NK-92 treated with Interleukin-12 subunit alpha and Interleukin-12 subunit beta, amount 100 ng/mL, for 24 hours (cell line): ENCODE measurements at places on chromosomes 13 and 19.

GRCh38 chr13:98826146-98826545 is 73.7 kb upstream of the SLC15A1 start:
- no peak for DNase-seq

DNA sequence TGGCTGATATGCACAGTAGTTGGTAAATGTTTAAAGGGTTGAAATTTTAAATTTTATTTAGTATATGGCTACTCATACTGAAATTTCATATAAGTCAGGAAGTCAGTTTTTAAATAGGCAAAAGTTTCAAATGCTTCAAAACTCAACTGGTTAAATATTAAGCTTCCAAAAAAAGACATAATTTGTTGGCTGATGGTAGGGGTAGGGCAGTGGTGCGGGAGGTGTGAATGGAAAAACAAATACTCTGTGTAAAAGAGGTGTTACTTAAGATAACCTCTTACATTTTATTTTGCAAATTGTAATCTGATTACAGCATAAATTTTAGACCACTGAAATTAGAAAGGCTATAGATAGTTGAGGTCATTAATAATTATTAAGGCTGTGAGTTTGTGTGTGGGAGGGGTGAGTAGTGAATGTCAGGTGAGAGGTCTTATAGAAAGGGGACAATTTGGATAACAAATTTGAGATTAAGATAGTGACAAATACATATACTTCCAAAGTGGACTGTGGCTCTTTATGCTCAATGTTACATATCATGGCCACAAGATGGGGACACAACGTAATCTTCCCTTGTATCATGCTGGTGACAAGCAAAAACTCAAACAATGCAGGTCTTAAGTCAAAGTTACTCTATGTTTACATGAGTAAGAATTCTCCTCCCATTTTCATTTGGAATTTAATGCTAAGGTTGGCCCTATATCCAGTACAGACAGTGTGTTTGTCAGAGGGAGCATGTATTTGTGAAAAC is 36.6 kb upstream of the OXGR1 start:
- no peak for DNase-seq

GRCh38 chr19:46605356-46605821 is 4.3 kb downstream of the CALM3 start:
- DNase-seq: no peak

DNA sequence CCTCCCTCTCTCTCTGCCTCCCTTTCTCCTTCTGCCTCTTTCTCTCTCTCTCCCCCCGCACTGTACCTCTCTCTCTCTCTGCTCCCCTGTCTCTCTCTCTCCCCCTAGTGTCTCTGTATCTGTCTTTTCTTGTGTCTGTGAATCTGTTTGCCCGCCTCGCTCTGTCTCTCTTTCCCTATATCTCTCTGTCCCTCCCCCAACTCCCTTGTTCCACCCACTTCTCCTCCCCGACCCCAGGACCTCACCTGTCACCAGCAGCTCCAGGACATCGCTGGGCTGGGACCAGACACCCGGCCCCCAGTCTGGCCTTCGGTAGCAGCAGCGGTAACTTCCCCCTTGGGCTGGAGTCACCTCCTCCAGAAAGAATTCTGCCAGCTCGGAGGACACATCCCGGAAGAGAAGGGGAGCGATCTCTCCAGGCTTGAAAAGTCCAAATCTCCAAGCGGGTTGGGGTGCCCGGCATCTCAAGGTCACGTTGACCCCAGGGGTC is 3.9 kb downstream of the OSCAR start:
- DNase-seq: no peak

DNA sequence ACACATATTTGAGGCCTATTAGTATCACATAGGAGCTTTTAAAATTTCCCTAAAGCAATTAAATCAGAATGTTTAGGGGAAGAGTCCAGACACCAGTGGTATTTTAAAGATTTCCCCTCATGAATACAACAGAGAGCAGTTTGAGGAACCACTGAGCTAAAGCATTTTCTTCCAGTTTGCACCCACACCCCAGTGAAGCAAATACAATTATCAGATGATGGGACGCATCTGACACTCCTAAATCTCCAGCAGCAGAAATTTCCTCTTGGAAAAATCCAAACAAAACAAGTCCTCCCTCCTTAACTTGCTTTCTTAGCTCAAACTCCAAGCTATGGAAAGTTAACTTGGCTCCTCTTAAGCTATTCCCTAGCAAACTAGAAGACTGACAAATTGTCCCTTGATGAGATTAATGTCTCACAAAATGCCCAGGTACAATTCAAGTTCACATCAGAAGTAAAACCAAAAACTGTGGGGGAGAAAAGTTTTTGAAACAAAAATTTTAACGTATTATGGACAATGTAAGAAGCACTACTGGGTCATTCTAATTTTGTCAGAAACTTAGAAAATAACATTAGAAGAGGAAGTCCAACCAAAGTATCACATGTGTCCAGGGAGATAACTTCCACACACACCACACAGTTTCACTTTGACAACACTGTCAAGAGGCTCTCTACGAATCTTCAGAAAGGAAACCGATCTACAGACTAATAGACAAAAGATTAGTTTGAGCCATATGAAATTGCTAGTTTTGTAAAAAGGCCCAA is 74.1 kb downstream of the ABCC4 start:
- no peak for DNase-seq

GRCh38 chr19:15324791-15325519 is 7.4 kb downstream of the BRD4 start:
- DNase-seq: no peak

GRCh38 chr19:10651851-10652250 is 2.3 kb upstream of the ILF3 start:
- no peak for DNase-seq

- no peak for DNase-seq
These were observed 60.8 kb downstream of the C13orf42 start for GRCh38 chr13:51050021-51050830.

DNA sequence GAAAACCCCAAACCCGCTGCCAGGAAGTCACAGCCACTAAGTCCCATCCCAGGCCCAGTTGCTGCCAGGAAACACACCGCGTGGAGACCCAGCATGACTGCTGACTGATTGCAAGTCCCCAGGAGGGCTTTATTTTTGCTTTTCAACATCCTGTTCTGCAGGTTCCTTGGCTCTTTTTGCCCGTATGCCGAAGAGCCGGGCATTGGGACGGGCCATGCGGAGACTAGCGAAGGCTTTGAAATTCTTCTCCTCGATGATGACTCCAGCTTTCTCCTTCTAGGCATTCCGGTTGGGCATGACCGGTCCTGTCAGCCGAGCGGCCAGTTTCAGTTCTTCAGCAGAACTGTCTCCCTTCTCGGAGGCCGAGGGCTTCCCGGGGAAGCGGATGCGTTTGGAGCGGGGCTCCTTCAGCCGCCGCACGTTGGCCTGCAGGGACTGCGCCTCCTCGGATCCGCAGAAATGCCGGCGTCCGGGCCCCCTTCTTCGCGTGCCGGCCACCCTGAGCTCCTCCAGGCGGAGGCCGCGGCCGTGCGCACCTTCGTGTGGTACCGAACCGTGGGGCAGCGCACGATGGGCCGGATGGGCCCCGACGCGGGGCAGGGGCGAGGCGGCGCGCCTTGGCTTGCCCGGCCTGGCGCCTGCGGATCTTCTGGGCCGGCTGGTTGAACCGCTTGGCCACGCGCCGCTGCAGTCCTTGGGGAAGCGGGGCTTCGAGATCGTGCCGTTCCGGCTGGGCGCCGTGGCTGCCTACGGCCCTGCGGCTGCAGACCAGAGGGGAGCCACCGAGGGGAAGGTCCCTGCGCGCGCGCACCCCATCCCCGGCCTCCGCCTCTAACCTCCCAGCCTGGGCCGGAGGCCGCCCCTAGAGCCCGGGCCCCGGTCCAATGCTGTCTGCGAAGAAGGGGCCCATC is 15.2 kb downstream of the ZSCAN5C start:
- no peak for DNase-seq

DNA sequence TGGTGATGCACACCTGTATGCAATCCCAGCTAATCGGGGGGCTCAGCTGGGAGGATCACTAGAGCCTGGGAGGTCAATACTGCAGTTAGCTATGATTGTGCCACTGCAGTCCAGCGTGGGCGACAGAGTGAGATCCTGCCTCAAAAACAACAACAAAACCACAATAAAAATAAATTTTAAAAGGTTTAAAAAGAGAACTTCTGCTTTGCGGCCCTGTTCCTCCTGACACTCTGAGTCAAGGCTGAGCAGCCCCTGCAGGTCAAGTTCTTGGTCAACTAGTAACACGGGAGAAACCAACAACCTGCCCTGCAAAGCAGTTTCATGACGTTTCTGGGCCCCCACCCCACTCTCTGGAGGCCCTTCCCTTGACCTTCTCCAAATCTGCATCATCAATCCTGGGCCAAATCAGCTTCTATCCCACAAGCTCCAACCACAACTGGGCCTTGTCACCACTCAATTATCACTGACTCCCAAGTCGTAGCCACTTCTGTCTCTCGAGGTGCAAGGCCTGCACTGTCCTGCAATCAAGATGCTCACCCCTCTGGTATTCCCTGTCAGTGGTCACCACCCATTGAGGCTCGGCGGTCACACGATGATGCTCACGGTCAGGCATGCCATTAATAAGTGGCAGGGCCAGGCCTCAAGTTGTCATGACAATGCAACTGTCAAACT is 7.5 kb downstream of the ELAVL1 start:
- DNase-seq: no peak

GRCh38 chr19:4891066-4891465 is 11.6 kb downstream of the ARRDC5 start:
- no peak for DNase-seq

- DNase-seq: no peak
These were observed 789.8 kb upstream of the PCDH9 start for GRCh38 chr13:68019901-68020300.

DNA sequence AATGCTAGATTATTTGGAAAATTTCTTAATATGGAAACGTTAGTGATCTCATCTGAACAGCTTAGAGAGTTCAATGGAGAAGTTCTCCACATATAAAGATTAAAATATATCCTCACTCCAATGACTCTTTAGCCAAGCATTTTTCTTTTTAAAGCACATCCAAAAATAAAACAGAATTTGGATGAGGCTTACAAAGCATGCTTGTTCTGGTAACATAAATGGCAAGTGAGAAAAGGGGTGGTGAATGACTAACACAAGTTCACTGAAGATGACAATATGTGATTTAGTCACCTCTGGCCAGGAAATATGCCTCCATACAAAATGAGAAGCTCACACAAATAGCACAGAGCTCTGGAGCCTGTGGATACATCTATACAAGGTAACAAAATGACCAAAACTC is 253.0 kb downstream of the PCDH20 start:
- DNase-seq: no peak
